ENCODE measurements at places on chromosomes 4 and X.

DNA sequence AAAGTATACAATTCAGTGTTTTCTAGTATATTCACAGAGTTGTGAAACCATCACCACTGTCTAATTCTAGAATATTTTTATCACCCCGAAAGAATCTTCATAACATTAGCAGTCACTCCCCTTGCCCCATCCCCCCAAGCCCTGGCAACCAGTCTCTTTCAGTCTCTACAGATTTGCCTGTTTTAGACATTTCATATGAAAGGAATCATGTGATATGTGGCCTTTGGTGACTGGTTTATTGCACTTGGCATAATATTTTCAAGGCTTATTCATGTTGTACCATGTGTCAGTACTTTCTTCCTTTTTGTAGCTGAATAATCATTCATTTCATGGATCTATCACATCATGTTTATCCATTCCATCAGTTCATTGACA, 371.7 kb downstream of the AFF2 start:
- no peak for DNase-seq

DNA sequence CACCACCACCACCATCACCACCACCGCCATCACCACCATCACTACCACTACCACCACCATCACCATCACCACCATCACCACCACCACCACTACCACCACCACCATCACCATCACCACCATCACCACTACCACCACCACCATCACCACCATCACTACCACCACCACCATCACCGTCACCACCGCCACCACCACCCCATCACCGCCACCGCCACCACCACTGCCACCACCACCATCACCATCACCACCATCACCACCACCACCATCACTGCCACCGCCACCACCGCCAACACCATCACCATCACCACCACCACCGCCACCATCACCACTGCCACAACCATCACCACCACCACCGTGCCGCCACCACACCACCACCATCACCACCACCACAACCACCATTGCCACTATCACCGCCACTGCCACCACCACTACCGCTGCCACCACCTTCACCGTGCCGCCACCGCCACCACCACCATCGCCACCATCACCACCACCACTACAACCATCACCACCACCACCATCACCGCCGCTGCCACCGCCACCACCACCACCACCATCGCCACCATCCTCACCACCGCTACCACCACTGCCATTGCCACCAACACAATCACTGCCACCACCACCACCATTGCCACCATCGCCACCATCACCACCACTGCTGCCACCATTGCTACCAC, 1511.3 kb upstream of the AGA start:
- DNase-seq = no peak

DNA sequence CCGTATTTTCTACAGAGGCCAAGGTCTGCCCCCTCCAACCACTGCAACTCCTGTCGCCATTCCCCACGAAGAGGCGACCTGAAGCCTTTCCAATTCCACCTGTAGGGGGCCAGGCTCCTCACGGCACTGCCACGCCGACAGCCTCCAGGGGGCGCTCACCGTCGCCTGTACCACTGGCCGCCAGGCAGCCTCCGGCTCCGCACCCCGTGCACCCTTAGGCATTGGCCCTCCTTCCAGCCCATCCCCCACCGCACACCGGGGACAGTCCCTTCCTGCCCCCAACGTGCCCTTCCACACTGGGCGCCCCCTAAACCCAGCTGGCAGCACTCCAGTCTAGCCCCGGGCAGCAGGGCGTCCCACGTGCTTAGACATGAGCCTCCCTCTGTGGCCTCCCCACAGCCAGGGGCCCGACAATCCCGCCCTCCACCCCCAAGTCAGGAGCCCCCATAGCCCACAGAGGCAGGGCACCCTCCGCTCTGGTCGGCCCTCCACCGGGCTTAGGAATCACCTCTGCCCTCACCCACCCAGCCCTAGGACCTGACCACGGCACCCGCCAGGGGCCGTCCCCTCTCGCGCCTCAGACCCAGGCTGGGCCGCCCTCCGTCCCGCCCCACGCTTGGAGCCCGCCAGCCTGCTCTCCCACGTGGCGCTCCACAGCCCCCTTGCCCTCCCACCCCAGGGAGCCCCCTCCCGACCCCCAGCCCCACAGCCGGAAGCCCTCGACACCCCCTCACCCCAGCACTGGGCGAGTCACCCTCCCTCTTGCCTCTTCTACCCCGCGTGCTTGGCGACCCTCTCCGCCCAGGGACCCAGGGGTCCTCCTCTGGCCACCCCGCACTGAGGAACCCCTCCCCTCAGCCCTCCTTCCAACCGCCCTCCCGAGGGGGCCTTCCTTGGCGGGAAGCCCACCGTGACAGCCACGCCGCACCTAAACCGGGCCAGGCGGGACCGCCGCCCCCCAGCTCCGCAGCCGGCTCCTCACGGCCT, 711 bp downstream of the PNMA6E start:
- DNase-seq = no peak

- DNase-seq = no peak
Observed at GRCh38 chrX:68286076-68286475, 147.2 kb downstream of the OPHN1 start.

- no peak for DNase-seq
Observed at GRCh38 chr4:145287351-145287750, 107.0 kb upstream of the OTUD4 start.

DNA sequence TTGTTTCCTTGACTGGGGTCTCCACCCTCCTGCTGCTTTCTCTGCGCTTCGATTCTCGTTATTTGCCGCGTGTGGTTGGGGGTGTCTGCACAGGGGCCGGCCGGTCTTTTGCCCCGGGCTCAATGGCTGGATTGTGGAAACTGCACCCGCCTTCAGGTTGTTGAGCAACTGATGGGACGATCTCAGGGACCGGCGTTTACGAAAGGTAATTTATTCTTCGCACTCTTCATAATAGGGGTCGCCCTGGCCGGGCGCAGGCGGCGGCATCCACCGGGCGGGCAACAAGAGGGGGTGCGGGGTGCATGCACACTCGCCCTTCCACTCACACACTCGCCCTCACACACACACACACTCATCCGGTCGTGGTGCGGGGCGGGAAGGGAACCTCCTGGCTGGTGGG, 1.4 kb downstream of the ADGRL3 start:
- DNase-seq = no peak

GRCh38 chrX:82703551-82703950, 804.5 kb upstream of the POU3F4 start:
- DNase-seq = no peak

DNA sequence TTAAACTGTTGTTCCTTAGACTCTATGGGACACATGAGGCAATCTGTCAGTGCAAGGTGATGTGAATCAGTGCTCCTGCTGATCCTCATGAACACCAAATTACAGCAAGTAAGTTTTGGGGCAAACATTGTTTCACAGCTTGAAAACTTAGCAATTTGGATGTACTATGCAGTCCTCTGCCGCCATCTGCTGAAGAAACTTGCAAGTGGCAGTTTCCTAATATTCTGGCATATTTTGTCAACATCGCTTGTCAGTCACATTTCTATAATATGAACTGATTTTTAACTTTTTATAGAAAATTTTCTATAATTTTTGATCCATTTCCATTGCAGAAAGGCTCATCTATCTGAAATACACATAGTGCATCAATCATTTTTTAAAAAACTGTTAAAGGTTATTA, 56.3 kb downstream of the ZAR1 start:
- DNase-seq = no peak

GRCh38 chrX:47628982-47629381, 748 bp downstream of the CFP start:
- no peak for DNase-seq

DNA sequence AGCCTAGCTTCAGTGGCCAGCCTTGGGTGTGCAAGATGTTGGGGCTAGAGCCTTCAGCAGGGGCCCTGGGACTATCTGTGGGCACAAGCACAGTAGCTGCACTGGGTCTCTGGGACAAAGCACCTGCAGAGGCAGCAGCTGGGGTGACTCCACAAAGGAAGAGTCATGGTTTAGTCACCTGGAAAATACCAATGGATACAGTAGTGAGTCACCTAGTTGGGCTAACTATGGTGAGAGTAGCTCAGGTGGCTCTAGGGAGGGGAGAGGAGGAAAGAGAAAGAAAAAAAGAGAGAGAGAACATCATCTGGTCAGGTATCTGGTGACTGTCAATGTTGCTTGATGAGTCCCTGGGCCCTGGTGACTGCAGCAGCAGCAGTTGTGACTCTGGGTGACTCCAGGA, 72.9 kb upstream of the SPIN4 start:
- DNase-seq = no peak

- DNase-seq = no peak
Observed at GRCh38 chrX:53682885-53683555, 3.5 kb downstream of the HUWE1 start.

- DNase-seq = no peak
Observed at GRCh38 chrX:21800344-21800770, 39.1 kb upstream of the MBTPS2 start.

DNA sequence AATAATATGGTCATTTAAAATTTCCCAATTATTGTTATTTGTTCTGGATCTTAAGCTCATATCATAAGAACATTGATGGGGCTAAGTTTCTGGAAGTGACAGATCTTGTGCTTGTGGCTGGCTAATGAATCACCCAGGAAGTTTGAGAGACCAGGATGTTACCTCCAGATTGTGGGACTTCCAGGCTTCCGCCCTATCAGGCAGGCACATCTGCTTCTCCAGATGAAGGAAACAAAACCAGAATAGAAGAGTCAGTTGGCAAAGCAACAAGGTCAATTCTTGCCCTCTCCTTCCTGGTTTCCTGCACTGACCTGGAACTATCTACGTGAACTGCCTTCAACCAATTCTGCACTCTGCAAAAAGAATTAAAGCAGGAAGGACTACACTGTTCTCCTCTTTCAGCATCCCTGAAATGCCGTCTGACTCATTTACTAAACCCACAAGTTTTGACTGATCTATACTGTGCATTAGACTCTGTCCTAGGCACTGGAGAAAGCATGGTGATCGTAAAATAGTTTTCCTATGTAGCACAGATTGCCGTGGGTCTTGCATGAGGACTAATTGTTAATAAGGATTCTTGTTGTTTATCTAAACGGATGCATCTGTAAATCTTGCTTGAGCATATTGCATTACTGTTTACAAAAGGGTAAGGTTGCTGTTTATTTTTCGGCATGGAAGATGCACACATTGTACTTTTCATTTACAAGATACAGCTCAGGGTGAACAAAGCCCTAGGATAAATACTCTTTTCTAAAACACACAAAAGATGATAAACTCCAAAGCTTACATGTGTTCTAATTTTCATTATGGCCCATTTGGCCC, 74.6 kb downstream of the AMELX start:
- DNase-seq = no peak

- no peak for DNase-seq
Observed at GRCh38 chr4:88981556-88981955, 75.4 kb downstream of the FAM13A start.

DNA sequence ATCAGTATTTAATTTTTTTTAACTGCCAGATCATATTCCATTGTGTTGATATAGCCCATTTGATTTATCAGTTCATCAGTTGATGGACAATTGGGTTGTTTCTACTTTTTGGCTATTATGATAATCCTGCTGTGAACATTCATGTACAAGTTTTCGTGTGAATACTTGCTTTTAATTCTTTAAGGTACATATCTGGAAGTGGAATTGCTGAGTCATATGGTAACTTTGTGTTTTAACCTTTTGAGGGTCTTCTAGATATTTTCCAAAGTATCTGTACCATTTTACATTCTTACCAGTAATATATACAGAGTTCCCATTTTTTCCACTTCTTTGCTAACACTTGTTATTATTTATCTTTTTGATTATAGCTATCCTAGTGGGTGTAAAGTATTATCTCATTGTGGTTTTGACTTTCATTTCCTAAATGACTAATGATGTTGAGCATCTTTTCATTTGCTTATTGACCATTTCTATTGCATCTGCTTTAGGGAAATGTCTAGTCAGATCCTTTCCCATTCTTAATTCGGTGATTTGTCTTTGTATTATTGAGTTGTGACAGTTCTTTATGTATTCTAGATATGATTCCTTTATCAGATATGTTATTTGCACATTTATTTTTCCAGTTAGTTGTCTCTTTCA, 75.2 kb upstream of the NUDT6 start:
- no peak for DNase-seq

DNA sequence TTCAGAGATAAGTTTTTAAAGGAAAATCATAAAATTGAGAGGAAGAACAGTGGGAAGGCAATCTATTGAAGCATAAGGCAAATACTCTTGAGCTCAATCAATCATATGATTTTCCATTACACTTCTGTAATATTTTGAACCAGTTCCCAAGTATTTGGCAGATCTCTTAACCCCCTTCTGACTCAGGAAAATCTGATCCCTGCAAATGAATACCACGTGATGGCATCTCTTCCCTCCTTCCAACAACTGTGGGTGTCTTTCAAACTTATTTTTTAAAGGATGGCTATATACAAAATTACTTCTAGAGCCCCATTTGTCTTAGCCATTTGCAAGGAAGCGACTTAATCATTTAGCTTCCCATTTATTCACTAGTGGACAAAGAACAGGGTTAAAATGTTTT, 41.9 kb downstream of the AMOT start:
- no peak for DNase-seq

DNA sequence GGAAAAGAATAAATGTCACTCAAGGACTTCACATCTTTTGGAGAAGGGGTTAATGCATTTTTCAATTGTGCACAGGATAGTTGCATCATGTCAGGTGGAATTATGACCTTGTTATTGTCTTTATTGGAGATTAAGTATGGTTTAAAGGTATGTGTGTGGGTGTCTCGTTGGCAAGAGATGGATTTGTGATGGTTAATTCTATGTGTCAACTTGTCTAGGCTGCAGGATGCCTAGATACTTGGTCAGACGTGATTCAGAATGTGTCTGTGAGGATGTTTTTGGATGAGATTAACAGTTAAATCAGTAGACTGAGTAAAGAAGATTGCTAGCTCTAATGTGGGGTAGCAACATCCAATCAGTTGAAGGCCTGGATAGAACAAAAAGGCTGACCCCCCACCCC, 42.2 kb upstream of the HSD17B10 start:
- no peak for DNase-seq

DNA sequence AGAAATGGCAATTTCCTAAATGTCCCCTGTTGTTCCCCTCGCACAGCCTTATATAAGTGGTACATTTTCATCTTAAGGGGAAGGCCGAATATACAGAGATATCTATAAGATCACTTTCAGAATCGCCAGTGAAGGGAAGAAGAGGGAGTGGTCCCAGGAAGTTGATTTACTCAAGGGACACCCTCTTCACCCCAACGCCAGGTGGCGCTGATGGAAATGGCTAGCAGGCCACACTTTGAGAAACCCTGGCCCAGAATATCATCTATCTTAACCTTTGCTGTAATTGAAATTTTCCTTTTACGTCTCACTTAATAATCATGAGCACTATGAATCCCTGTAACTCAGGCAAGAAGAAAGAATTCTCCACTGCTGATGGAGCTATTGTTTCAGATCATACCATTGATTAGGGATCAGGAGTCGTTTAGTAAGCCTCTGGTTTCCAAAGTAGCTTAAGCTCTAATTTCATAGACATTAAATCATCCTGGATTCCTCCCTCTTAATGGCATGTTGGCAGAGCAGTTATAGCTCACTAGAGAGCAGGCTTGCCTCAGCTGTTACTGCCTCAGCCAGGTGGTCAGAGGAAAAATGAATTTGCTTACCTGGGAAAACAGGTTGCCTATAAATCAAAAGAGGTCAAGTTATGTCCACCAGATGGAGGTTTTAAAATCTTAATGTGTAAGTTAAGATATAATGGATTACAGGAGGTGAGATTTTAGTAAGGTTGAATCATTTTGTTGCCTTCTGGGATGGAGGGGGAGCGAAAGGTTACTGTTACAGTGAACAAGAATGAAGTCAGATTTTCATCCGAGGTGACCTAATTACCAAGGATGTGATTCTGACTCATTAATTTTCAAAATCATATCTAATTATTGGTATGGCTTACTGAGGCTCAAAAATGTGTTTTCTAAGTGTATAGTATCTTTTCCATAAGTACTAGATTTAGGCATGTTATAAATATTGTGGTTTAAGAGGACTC, 941.2 kb upstream of the TENM3 start:
- peak; percentile 51 for DNase-seq
